Stimulated activated CD8-positive, alpha-beta memory T cell treated with anti-CD3 and anti-CD28 coated beads, Interleukin-15, amount 100 ng/mL, for 1 hour (primary cell): ENCODE measurements at places on chromosomes 7 and 10.

GRCh38 chr10:115157357-115157756 lies 64.2 kb downstream of the ATRNL1 start:
- DNase-seq: no peak

DNA sequence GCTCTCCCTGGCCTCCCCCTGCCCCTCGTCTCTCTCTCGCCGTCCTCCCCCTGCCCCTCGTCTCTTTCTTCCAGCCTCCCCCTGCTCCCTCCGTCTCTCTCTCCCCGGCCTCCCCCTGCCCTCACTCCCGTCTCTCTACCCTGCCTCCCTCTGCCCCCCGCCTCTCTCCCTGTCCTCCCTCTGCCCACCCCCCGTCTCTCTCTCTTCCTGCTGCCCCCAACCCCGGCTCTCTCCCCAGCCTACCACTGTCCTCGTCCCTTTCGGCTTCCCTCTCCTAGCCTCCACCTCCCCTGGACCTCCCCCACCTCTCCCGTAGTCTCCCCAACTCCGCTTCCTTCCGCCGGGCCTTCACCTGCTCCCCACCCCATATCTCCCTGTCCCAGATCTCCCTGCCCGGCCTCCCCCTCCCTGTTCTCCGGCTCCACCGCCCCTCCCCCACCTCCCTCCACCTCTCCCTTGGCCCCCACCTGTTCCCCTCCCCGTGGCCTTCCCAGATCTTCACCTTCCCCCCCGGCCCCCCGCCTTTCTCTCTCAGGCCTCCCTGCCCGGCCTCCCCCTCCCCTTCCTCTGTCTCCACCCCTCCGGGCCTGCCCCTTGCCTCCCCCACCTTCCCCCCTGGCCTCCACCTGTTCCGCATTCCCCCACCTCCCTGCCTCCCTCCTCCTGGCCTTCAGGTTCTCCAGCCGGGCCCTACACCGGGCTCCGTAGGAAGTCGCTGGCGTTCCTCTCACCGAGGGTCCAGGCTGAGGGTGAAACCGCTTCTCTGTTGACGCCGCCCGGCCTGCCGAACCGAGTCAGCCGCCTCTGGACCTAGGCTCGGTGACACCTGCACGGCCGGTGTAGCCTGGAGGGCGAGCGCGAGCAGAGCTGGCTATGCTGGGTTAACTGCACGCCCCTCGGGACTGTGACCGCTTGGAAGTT lies 1.2 kb downstream of the GET4 start:
- DNase-seq: no peak

GRCh38 chr10:77201135-77202106 lies 436.2 kb downstream of the KCNMA1 start:
- no peak for DNase-seq

DNA sequence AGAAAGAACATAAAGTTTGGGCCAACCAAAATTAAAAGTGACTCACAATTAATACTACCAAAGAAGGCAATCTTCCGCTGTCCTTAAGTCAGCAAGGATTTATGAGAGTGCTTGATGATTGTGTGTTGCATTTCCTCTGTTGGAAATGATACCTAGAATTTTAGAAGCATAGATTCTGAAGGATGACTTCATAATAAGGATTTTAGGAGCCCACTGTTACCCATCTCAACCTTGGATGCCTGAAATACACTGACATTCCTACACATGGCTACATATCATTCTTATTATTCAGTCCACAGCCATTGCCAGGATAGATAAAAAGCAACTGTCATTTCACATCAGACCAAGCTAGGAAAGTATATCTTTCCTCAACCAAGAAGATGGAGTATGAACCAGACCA lies 823.8 kb downstream of the LRMDA start:
- no peak for DNase-seq

- DNase-seq: no peak
These were observed 6.6 kb upstream of the TARP start for GRCh38 chr7:38280000-38280399.

- DNase-seq: no peak
These were observed 181.0 kb downstream of the GATA3 start for GRCh38 chr10:8235253-8236027.

DNA sequence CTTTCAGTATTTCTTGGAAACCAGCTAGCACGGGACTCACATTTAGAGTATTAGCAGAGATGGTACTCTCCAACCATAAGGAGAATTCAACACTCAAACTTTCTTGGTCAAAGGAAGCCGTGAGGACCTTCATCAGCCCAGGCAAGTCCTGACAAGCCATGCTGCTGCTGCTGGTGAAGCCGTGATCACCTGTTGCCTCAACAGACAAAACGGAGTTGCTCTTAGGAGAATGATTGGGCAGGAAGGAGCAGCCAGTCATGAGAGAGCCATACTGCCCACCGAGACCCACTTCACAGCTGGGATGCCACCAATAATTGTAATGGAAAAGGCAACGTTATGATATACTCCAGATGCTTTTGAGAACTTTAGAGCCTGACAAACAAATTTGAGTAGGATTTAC lies 60.8 kb upstream of the PLPP4 start:
- DNase-seq: no peak

GRCh38 chr7:142030848-142031247 lies 35.2 kb downstream of the MGAM start:
- no peak for DNase-seq

DNA sequence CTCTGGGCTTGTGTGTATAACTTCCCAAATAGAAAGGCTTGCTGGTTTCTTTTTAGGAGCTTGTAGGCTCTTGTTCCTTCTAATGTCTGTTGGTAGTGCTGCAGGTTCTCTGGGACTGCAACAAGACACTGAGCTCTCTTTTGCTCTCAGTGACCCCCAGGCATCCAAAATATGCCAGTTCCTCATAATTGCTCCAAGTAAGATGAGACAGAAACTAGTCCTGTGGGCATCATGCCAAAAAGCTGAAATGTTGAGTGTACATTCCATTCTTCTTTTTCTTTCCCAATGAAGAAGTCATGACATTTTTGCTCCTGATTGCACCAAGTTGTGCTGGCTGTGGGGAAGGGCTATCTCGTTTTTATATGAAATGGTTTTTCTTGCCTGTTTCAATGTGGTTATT lies 7.1 kb upstream of the BTBD16 start:
- no peak for DNase-seq

- DNase-seq: no peak
These were observed 279.2 kb upstream of the MKI67 start for GRCh38 chr10:128405450-128405849.

- no peak for DNase-seq
These were observed 40.8 kb downstream of the LAMB4 start for GRCh38 chr7:108089381-108089780.

DNA sequence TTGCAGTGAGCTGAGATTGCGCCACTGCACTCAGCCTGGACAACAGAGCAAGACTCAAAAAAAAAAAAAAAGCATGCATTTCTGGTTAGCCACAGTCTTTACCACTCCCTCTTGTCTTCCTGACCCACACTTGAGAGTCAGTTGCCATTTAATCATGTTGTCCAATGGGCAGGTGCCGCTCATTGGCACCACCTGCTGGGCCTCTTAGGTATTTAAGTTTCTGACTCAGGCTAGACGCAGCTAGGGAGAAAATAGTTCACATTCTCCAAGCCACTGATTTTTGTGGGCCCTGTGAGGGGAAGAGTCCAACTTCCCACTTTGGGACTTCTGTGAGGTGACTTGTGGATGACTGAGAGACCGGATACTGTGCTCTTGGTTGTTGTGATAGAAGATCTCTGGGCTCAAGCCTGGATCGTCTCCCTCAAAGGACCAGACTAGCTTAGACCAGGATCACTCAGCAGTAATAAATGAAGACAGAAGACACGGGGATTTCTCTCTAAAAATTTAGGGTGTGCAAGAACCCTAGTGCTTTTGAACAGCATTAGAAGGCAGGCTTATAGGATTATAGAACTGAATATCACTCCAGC lies 26.8 kb upstream of the SORCS3 start:
- DNase-seq: no peak

GRCh38 chr10:78706256-78706655 lies 362.5 kb upstream of the ZMIZ1 start:
- no peak for DNase-seq
